ENCODE measurements at places on chromosomes 16 and 17. TPM values are rescaled to one million over a fixed set of nuclear protein-coding genes. Genes with fewer than 3 reads are reported as not detected.

- no peak for DNase-seq
These were observed 7.4 kb downstream of the PRKCA start for GRCh38 chr17:66309793-66310192.

The ADAM11 gene
- total RNA-seq, result 0.12 TPM

- peak; percentile 94 for DNase-seq
These were observed 12.9 kb upstream of the SEC14L1 start for GRCh38 chr17:77127735-77128361.

The NT5M gene
- 8.1 TPM for total RNA-seq

The SLC16A11 gene
- 0.40 TPM for total RNA-seq

- no peak for DNase-seq
These were observed 18.0 kb downstream of the APOH start for GRCh38 chr17:66211047-66211810.

The ITGA2B gene
- 0.65 TPM for total RNA-seq

- no peak for DNase-seq
These were observed 219.9 kb downstream of the C16orf78 start for GRCh38 chr16:49593424-49594040.
